ENCODE measurements at places on chromosomes 7 and 10.

- no peak for DNase-seq
Measured at GRCh38 chr7:106895246-106895864, 30.3 kb downstream of the PIK3CG start.

DNA sequence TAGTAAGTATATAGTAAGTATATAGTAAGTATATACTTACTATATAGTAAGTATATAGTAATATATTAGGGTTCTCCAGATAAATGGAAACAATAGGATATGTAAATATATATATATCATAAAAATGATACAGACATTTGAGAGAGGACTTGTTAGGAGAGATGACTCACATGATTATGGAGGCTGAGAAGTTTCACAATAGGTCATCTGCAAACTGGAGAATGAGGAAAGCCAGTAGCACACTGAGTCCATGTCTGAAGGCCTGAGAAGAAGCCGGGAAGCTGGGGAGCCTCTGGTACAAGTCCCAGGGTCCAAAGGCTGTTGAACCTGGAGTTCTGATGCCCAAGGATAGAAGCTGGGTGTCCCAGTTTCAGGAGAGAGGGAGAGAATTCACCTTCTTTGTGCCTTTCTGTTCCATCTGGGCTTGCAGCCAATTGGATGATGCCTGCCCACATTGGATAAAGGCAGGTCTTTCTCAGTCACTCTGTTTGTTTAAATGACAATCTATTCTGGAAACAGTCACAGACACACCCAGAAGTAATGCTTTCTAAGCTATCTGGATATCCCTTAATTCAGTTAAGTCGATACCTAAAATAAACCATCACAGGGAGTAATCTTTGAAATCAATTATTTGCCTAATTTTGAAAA is 205.5 kb upstream of the CDC14C start:
- no peak for DNase-seq

DNA sequence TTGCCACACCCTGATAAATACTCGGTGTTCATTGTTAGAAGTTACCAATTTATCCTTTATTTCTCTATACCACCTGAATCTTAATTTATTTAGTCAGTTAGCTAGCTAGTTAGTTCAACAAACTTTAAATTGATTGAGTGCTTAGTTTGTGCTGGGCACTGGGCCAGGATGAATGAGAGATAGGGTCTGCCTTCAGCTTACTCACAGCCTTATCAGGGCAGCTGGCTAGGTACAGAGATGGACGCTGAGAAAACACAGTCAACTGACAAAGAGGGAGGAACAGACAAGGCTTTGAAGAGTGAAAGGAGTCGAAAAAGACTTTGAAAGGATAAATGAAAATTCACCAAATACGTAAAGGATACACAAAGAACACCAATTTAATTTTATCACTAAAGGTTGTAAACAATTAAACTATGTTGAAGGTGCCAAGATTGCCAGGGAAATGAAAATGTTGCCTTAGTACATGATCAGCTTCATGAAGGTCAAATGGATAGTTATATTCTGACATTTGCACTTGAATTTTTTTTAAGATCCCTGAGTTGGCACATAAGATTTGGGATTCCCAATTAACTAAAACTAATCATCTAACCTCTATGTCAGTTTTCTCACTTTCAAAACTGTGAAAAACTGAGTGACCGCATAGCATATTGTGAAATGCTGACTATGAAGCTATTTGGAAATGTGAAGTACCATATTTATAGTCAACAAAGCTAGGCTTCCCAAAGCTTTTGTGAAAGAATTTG is 2.1 kb downstream of the CAV2 start:
- no peak for DNase-seq

- no peak for DNase-seq
Measured at GRCh38 chr7:114334989-114335388, 79.6 kb upstream of the FOXP2 start.

DNA sequence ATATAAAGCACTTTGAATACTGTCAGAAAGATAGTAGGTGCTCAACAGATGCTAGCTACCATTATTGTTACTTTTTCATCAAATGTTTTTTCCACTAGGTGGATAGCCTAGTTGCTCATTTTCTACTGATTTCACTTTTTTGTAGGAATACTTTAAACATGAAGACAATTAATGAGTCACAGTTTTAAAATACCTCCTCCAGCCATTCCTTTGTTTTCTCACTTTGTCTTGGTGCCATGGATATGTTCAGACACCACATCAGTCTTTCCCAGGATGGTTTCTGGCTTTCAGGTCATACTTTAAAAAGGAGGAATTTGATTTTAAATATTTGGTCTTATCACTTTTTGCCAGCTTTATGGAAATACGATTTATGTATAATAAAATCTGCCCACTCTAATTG is 147.1 kb upstream of the MGMT start:
- no peak for DNase-seq

GRCh38 chr10:13706604-13707003 is 119.8 kb downstream of the PRPF18 start:
- DNase-seq, result no peak

DNA sequence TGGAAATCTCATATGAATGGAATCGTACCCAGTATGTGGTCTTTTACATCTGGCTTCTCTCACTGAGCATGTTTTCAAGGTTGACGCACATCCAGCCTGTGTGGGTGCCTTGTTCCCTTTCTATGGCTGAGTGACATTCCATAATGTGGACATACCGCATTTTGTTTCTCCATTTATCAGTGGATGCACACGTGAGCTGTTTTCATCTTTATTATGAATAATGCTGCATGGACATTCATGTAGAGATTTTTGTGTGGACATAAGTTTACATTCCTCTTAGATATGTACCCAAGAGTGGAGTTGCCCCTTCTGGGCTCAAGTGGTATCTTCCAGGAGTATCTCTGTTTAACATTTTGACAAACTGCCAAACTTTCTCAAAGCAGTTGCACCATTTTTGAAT is 1.3 kb upstream of the SCART1 start:
- DNase-seq, result no peak

DNA sequence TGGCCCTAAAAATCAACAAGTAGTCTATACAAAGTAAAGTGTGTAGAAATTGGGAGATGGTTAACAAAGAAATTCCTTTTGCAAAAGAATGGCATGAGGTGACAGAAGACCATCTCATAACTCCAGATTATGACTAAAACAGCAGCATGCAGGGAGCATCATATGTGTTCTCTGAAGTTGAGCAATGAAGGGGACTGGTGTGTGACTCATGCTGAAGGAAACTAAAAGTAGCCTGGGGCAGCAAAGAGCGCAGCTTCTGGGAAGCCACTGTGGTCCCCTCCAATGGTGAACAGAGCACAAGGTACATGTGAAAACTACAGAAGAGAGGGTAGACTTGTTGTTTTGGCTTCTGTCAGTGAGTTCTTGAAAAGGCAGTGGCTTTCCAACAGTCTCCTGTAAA is 133.4 kb downstream of the MACC1 start:
- no peak for DNase-seq

DNA sequence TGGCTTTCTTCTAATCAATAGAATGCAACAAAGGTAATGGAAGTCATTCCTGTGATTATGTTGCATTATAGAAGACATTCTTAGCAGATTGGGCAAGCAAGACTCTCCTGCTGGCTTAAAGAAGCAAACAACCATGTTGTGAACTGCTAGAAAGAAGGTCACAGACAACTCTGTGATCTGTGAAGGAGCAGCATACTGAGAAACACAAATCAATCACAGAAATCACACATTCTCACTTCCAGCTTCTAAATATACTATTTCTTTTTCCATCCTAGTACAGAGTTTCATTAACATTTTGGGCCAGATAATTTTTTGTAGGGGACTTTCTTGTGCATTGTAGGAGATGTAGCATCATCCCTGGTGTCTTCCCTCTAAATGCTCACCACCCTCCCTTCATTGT is 28.0 kb upstream of the PALS2 start:
- no peak for DNase-seq

GRCh38 chr10:78071140-78071856 is 37.6 kb downstream of the RPS24 start:
- no peak for DNase-seq

DNA sequence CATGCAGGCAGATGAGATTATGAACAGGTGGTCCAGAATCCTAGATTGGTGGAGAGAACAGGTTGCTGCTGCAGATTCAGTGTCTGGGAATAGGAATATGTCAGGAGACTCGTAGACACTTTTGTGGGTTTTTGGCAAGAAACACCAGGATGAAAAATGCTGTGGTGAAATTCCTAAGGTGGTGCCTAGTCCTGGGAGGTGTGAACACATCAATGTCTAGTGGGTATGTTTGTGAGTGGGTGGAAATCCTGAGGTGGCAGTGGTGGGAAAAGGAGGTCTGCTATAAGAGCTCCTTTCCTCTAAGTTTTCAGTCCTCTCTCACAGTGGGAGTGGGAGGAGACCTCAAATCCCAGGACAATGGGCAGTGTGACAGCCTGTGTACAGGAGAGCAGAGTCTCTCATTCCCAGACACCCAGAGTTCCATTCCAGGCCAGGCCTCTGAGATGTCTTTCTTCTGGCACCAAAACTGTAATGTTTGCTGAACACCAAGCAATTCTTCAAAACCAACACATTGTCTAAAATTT is 5.1 kb downstream of the ERV3-1 start:
- DNase-seq, result no peak

DNA sequence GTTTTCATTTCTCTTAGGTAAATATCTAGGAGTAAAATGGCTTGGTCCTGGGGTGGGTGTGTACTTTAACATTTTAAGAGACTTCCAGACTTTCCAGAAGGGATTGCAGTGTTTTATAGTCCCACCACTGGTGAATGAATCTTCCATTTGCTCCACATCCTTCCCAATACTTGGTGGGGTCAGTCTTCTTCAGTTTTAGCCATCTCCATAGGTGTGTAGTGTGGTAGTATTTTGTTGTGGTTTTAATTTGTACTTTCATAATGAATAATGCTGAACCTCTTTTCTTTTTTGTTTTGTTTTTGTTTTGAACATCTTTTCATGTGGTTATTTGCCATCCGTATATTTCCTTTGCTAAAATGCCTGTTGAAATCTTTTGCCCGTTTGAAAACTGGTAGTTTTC is 86.4 kb downstream of the ANKRD61 start:
- no peak for DNase-seq
